ENCODE measurements at places on chromosomes 12 and 14.

DNA sequence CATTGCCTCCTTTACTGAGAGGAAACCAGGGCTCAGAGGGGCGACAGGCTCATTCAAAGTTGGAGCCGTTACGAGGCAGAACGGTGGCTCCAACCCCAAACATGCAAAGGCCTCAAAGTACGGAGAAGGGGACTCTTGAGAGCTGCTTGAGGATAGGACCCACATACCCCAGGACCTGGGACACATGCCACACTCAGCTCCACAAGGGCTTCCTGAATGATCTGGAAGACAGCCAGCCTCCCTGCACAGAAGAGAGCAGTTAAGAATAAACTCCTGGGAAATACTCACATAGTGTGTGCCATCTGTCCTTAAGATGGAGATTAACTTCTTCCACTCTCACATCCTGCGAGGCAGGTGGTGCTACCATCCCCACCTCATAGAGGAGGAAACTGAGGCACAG is 26.6 kb upstream of the NXPH4 start:
- DNase-seq = no peak

- no peak for DNase-seq
Measured at GRCh38 chr12:113071135-113072112, 14.9 kb downstream of the DTX1 start.

DNA sequence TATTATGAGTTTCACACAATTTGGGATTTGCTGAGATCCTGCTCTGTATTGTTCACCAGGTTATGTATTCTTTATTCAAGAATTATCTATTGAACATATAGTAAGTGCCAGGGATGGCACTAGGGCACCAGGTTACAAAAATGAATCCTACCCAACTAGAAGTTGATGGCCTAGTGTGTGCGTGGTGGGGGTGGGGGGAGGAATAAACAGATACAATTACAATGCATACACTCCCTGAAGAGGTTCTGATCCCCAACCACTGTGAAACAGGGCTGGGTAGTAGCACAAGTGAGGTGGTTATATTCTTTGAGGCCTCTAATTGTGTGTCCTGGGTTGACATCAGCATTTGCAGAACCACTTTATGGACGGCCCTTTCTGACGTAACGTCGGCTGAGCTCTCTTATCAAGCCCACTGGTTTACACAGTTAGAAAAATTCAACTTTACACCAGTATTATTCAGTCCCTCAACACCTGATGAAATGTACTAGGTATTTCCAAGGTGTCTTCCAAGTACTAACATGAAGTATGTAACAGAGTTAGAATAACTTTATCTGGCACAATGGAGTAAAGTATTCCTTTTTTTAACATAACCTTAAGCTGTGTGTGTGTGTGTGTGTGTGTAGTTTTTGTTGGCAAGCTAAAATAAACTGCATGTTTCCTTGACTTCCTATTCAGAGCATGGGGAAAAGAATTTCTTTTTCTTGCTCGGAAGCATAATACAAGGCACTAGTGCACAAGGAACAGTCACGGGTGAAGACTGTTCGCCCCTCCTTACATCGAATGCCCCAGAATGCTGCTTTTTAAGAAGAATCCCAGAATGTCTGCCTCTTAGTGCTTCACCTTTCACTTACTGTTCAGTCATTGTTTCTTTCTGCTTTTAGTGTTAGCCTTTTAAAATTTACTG is 8.1 kb upstream of the GLRX5 start:
- no peak for DNase-seq

- DNase-seq = no peak
Measured at GRCh38 chr14:60204104-60204842, 39.1 kb upstream of the DHRS7 start.

DNA sequence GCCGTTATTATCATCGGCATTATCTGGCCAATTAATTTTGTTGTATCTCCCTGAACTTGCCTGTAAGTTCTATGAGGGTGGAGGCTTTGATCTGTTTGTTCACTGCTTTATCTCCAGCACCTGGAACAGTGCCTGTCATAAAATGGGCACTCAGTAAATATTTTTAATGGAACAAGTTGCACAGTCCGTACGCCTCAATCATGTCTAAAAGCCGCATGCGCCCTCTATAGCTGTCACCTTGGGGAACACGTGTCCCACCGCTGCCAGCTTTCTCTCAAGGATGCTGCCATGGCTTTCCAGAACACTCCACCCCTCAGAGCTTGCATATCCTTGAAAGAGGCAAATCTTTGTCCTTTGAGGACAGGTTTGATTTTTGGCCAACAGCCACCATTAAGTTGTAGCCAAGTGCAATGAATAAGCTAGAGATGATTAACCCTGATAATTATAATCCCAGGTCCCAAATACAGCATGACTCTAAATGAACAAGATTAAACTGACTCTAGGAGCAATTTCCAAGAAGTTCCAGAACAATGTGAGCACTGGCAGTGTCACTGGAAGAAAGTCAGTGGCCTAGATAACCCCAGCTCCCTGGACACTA is 55.1 kb downstream of the ERH start:
- DNase-seq = no peak

DNA sequence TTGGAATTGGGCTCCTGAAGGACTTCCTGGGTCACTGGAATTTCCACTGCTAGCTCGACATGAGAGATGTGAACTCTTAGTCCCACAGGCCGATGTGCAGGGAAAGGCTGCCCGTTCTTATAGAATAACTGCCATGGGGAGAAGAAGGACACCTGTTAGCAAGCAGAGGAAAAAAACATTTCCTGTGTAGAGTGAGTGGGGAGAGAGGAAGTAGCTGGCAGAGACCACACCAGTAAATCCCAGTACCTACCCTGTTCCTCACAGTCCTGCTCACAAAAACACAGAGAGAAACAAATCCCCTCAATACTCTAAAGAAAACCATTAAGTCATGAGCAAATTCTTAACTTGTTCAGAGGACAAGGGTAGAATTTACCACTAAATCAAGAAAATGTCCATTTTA is 29.5 kb downstream of the AREL1 start:
- no peak for DNase-seq

GRCh38 chr12:87201598-87201997 is 827.6 kb downstream of the C12orf50 start:
- no peak for DNase-seq

DNA sequence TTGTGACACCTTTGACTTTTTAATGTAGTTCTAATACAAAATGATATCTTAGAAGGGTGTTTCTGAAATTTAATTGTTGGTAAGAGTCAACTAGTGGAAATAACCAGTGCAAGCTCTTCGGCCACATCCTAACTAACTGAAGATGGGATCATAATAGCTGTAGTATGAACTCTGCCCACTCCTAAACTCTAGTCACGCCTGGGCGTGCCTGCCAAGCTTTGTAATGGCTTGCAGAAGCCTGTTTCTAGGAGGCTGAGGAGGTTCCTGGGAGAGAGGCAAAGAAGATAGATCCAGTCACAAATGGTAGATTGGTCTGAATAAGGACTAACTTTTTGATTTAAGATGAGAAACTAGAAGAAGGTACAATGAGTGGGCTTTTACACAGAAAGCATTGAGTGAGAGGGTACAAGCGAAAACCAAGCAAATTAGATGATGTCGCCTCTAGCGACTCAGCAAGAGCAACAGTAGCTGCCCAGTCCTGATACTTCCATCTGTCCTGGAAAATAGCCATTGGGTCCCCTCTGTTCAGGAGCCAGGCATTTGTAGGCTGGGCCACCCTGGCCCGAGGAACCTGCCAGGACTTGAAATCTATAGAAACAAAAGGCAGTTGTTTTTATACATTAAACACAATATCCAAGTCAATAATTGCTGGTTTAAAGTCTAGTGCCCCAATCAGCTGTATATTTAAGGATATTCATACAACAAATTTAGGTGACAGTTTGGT is 148.8 kb downstream of the SLC38A4 start:
- DNase-seq = no peak

GRCh38 chr14:83085725-83086124 is 1552.1 kb upstream of the SEL1L start:
- DNase-seq = no peak

- peak; percentile 90 for DNase-seq
Measured at GRCh38 chr12:106223485-106224354, 24.1 kb downstream of the CKAP4 start.

DNA sequence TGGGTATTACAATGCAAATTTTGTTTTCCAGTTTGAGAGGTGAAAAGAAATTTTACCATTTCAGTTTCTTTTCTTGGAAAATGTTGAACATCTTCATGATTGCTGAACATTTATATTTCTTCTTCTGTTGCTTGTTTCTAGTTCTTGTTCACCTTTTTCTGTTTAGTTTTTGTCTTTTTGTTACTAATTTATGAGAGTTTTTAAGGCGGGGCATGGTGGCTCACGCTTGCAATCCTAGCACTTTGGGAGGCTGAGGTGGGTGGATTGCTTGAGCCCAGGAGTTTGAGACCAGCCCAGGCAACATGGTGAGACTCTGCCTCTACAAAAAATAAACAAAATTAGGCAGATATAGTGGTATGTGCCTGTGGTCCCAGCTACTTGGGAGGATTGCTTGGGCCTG is 10.7 kb downstream of the KIF5A start:
- no peak for DNase-seq

GRCh38 chr14:63361790-63362189 is 43.1 kb upstream of the GPHB5 start:
- DNase-seq = no peak

DNA sequence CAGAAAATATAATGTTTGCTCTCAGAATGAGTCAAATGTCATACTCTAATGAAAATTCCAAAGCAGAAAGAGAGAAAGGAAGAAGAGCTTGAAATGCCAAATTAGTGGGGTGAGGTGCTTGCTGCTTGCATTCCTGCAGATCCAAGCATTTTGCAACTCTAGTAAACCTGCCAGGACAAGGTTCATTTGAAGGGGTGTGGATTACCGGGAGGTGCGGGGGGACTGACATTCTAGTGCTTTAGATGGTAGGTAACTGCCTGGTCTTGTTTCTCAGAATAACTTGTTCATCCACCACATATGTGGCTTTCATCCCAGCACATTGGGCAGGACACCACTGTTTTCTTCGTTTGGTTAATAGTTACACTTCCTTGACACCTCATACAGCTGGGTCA is 144.4 kb downstream of the AKAP6 start:
- no peak for DNase-seq

- no peak for DNase-seq
Measured at GRCh38 chr12:132380641-132381040, 51.3 kb upstream of the GALNT9 start.

GRCh38 chr14:30330445-30330844 is 228.5 kb upstream of the G2E3 start:
- DNase-seq = no peak

GRCh38 chr12:16166563-16167470 is 110.7 kb downstream of the SLC15A5 start:
- no peak for DNase-seq

DNA sequence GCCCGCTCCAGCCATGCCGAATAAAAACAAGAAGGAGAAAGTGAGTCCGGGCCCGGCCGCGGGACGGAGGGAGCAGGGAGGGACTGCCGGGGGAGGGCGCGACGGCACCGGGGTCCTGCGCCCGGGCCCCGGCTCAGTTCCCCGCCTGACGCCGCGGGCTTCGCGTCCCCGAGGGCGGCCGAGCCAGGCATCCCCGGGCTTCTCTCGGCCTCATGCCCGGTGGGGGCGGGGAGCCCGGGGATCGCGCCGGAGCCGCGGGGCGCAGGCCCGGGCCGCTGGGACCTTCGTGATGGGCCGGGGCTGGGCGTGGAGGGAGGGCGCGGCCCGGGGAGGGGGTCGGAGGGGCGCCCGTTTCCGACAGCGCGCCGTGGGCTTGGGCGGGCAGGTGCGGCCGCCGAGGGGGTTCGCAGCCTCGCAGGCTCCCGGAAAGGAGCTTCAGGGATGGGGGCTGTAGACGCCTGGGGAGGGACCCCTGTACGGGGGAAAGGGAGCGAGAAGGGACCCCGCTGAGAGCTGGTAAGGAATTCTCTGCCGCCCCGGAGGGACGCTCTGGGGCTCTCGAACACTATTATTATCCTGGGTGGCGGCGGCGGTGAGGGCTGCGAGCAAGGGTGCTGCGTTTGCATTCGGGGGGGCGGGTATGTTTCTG is 496 bp downstream of the PPP2R5C start:
- no peak for DNase-seq

DNA sequence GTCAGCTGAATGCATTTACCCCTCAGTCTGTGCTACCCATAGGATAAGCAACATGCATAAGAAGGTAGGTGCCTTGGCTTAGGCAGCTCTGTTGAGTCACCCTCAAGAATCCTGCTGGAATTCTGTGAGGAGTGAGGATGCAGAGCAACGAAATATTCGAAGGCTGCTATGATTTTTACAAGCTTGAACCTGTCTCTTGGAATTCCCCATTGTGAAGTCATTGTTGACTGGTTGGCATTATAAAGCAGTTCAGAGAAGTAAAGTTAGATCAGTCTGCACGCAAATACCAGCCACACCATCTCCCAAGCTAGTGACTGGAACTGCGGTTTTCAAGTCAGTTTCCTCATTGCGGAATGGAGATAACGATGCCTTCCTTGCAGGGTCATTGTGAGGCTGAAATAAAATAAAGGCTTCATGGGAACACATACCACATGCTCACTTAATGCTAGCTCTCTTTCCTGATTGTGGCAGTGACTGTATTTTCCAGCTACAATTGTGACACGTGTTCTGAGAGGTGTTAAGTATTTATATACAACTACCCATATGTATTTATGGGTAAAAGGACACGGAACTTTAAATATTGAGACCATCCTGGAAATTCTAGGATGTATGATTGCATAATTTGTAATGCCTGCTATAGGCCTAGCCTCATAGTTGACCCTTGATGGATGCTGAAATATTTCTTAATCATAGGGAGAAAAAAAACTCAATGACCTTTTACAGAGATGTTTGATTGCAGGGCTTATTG is 96.7 kb downstream of the ETV6 start:
- DNase-seq = peak; percentile 77

GRCh38 chr14:72480464-72481243 is 413.2 kb downstream of the DPF3 start:
- DNase-seq = no peak

DNA sequence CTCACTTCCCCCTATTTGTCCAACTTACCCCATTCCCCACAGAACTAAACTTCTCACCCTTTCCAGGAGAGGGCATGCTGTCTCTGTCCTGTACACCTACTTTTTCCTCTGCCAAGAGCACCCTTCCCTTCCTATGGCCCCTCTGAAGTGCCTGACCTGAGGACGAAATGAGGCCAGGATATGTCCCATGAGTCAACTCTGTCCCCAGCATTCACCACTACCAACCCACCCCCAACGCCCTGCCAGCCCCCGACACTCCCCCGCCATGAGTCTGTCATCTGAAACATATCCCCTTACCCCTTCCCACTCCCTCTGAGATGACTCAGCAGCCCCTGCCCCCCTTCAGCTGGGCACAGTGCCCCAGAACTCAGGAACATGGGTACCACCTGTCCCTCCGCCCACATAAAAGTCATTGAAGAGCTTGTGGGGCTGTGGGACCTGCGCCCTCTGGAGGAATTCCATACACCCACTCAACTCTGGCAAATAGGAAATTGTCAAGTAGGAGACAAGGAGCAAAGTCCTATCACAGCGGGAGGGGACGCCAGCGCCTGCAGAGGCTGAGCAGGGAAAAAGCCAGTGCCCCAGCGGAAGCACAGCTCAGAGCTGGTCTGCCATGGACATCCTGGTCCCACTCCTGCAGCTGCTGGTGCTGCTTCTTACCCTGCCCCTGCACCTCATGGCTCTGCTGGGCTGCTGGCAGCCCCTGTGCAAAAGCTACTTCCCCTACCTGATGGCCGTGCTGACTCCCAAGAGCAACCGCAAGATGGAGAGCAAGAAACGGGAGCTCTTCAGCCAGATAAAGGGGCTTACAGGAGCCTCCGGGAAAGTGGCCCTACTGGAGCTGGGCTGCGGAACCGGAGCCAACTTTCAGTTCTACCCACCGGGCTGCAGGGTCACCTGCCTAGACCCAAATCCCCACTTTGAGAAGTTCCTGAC is 26.3 kb downstream of the ITGA7 start:
- peak; percentile 92 for DNase-seq
